ENCODE measurements at places on chromosomes 5 and 9.

GRCh38 chr5:158570502-158570901, 529.2 kb downstream of the EBF1 start:
- DNase-seq = no peak

- peak; percentile 81 for DNase-seq
These were observed 753 bp downstream of the ARHGAP26 start for GRCh38 chr5:142770650-142771609.

- DNase-seq = peak; percentile 69
These were observed 2.3 kb downstream of the GDNF start for GRCh38 chr5:37837414-37838032.

- no peak for DNase-seq
These were observed 809 bp downstream of the TNIP1 start for GRCh38 chr5:151079838-151080612.

- DNase-seq = no peak
These were observed 1.2 kb upstream of the CKS2 start for GRCh38 chr9:89309608-89310474.

GRCh38 chr9:114054191-114054690, 23.9 kb downstream of the AMBP start:
- no peak for DNase-seq

GRCh38 chr9:28848671-28849070, 1275.4 kb upstream of the C9orf72 start:
- DNase-seq = no peak

DNA sequence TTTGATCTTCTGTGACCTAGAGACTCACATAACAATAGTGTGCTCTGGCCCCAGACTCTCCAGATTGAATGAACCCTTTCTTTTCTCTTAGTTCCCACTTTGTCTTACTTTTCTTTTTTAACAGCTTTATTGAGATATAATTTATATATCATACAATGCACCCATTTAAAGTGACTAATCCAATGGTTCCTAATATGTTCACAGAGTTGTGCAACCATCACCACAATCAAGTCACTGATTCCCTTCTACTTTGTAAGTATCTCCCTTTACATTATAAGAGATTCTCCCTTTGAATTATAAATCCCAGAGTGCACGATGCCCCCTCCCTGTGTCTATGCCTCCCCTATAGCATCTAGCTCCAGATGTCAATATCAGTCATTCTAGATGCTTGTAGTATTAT, 172.4 kb downstream of the HINT1 start:
- DNase-seq = no peak

DNA sequence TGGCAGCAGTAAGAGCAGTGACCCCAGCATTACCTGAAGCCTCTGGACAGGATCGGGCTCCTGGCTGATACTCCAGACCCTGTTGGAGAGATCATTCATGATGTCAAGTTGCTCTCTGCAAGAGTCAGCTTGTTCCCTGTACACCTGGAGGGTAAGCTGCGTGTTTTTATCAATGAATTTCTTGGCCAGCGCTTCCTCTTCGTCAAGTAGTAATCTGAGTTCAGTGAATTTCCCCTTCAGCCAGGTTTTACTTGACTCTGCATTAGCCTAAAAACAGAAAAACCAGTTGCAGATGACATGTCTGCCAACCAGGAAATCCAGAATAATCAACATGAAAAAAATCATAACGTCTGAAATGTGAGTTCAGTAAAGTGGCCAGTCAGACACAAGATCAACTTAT, 19.1 kb downstream of the TRIM14 start:
- no peak for DNase-seq

DNA sequence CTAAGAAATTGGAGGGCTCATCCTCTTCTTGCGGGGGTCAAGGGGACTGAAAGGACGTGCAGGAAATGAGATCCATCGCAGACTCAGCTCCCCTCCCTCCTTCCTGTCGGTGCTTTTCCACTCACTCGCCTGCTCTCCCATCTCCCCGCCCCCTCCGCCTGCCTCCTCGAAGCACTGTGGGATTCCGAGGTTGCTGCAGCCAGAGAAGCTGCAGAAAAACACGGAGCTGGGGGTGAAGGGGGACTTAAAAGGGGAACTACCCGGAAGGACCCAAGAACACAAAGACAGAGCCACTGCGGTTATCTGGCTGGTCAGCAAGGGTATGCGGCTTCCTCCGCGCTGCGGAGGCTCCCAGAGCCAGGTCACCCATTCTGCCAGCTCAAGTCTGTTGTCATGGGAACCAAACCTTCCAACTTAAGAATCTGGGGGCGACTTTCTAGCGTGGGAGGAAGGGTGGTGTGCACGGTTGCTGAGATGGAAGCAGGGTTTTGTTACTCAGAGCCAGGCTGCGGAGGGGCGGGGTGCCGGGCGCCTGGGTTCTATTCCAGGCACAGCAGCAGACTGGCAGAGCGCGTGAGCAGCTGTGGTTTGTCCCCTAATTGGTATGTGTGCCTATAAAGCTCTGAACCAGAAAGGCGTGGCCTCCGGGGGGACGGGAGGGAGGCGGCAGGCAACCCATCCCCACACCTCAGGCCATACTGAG, 24.9 kb downstream of the PCDHGC5 start:
- DNase-seq = peak; percentile 70

DNA sequence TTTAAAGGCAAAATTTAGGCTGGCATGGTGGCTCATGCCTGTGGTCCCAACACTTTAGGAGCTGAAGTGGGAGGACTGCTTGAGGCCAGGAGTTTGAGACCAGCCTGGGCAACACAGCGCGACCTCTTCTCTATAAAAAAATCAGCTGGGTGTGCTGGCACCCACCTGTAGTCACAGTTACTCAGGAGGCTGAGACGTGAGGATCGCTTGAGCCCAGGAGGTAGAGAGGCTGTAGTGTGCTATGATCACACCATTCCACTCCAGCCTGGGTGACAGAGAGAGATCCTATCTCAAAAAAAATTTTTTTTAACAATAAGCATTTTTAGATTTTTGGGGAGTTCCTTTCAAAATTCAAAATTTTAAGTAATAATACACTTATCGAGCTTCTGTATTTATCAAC, 63.3 kb downstream of the SPATA31C2 start:
- no peak for DNase-seq
